Breast epithelium (tissue), 4 donors: ENCODE measurements at places on chromosomes 12 and 14.

DNA sequence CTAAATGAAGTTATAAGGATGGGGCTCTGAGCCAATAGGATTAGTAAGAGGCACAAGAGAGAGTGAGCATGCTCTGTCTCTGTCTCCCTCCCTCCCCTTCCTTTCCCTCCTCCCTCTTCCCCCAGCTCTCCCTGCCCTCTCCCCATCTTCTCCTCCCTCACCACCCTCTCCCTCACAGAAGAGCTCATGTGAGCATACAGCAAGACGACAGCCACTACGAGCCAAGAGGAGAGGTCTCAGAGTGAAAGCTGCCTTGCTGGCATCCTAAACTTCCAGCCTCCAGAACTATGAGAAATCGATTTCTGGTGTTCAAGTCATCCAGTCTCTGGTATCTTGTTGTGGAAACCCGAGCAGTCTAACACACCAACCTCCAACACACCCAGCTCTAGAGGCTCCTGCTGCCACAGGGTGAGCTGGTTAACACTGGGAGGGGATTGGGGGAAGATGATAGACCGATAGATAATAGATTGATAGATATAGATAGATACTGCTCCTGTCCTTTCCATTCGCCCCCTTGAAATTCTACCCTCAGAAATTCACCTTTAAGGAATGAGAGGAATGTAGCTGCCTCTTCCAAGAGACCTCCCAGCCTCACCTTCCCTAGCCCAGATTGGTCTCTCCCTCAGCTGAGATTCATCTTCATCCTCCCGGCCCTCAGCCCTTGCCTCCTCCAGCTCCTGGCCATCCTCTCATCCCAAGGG lies 25.8 kb upstream of the ACTN1 start:
- no peaks in the 10 kb centered on the region for H3K27me3 ChIP-seq
- H3K4me1 ChIP-seq, result peaks cover 10% of the 10 kb centered on the region
- no peaks in the 10 kb centered on the region for H3K36me3 ChIP-seq
- DNase-seq, result no peak
- no peak overlapping the region for H3K4me3 ChIP-seq

GRCh38 chr12:108369736-108370396 lies 30.8 kb upstream of the CMKLR1 start:
- H3K36me3 ChIP-seq, result no peaks in the 10 kb centered on the region
- no peak overlapping the region for H3K27ac ChIP-seq
- DNase-seq, result no peak
- H3K27me3 ChIP-seq, result no peaks in the 10 kb centered on the region

- no peaks in the 10 kb centered on the region for H3K36me3 ChIP-seq
- no peaks in the 10 kb centered on the region for H3K27me3 ChIP-seq
- H3K4me3 ChIP-seq, result no peak overlapping the region
Measured at GRCh38 chr12:43852744-43853143, 16.9 kb downstream of the TMEM117 start.

DNA sequence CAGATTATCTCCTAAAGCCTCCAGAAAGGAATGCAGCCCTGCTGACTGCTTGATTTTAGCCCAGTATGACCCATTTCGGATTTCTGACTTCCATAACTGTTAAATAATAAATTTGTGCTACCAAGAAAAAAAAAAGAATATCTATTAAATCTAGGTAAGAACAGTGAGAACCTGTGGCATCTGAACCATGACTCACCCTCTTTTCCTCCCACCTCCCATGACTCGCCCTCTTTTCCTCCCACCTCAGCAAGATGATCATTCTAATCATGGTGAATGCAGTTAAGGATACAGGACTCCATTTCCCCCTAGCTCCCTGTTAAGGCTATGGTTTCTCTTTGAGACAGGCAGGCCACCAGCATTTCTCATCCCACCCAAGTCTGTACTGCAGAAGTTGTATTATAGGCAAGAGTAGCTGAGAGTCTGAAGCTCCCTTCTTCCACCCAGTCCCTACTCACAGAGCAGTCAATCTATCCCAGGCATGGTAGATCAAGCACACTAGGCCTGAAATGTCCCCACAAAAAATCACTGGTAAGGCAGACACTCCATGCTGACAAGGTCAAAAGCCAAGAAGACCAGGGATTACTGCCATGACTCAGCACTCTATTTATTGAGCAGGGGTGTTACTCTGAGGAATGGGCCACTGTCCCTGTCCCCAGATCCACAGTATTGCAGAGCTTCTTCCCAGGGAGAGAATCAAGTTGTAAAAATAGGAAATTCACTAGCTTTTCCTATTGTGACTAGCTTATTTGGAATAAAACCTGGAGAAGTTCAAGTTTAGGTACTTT lies 188.9 kb downstream of the ADAMTS20 start:
- no peak overlapping the region for H3K27ac ChIP-seq
- H3K36me3 ChIP-seq, result no peaks in the 10 kb centered on the region
- H3K4me1 ChIP-seq, result no peaks in the 10 kb centered on the region
- H3K4me3 ChIP-seq, result no peak overlapping the region

- no peaks in the 10 kb centered on the region for H3K27me3 ChIP-seq
- H3K27ac ChIP-seq, result no peak overlapping the region
- DNase-seq, result no peak
- no peaks in the 10 kb centered on the region for H3K4me1 ChIP-seq
Measured at GRCh38 chr12:33486058-33486457, 46.4 kb upstream of the SYT10 start.

GRCh38 chr12:48774516-48774915 lies 14.4 kb downstream of the ADCY6 start:
- no peak overlapping the region for H3K4me3 ChIP-seq
- no peaks in the 10 kb centered on the region for H3K4me1 ChIP-seq

- H3K4me1 ChIP-seq, result no peaks in the 10 kb centered on the region
- peak overlapping the region; percentile 59 for H3K27ac ChIP-seq
- DNase-seq, result no peak
Measured at GRCh38 chr12:12943586-12944260, 8.2 kb downstream of the GPRC5D start.

GRCh38 chr12:115866909-115867525 lies 410.5 kb downstream of the MED13L start:
- no peak for DNase-seq
- H3K4me3 ChIP-seq, result no peak overlapping the region
- no peak overlapping the region for H3K27ac ChIP-seq
- H3K36me3 ChIP-seq, result no peaks in the 10 kb centered on the region
- no peaks in the 10 kb centered on the region for H3K4me1 ChIP-seq

- DNase-seq, result no peak
- no peaks in the 10 kb centered on the region for H3K36me3 ChIP-seq
- H3K27ac ChIP-seq, result no peak overlapping the region
- no peak overlapping the region for H3K4me3 ChIP-seq
- H3K27me3 ChIP-seq, result no peaks in the 10 kb centered on the region
Measured at GRCh38 chr14:54354096-54354495, 42.7 kb upstream of the CDKN3 start.

GRCh38 chr14:58215191-58215914 lies 15.4 kb downstream of the ACTR10 start:
- no peaks in the 10 kb centered on the region for H3K4me1 ChIP-seq
- H3K27me3 ChIP-seq, result no peaks in the 10 kb centered on the region
- no peak overlapping the region for H3K27ac ChIP-seq
- H3K36me3 ChIP-seq, result no peaks in the 10 kb centered on the region

DNA sequence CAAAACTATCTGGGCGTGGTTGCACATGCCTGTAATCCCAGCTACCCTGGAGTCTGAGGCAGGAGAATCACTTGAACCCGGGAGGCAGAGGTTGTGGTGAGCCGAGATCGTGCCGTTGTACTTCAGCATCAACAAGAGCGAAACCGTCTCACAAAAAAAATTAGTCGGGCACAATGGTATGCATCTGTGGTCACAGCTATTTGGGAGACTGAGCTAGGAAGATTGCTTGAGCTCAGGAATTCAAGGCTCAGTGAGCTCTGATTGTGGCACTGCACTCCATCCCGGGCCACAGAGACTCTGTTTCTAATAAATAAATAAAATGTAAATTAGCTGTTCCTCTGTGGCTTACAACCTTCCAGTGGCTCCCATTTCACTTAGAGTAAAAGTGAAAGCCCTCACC lies 28.0 kb downstream of the RCOR1 start:
- H3K27ac ChIP-seq, result no peak overlapping the region
- no peaks in the 10 kb centered on the region for H3K27me3 ChIP-seq
- DNase-seq, result no peak
- H3K36me3 ChIP-seq, result no peaks in the 10 kb centered on the region

DNA sequence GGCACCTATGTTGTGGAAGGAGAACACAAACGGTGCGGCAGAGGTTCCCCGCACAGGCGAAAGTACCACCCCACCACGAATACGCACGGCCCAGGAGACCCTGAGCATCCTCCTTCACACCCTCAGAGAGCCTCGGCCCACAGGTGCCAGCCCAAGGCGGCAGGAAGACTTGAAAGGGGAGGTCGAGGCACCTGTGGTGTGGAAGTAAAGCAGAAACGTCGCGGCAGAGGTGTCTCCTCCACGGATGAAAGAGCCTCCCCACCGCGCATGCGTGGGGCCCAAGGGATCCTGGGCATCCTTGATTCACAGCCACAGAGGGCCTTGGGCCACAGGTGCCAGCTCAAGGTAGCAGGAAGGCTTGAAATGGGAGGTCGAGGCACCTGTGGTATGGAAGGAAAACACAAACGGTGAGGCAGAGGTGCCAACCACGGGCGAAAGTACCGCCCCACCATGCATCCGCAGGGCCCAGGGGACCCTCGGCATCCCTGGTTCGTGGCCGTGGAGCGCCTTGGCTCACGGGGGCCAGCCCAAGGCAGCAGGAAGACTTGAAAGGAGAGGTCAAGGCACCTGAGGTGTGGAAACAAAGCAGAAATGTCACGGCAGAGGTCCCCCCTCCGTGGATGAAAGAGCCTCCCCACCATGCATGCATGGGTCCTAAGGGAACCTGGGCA lies 380.1 kb downstream of the ALG10 start:
- H3K27ac ChIP-seq, result no peak overlapping the region
- no peaks in the 10 kb centered on the region for H3K36me3 ChIP-seq
- no peak overlapping the region for H3K4me3 ChIP-seq
- no peaks in the 10 kb centered on the region for H3K4me1 ChIP-seq

DNA sequence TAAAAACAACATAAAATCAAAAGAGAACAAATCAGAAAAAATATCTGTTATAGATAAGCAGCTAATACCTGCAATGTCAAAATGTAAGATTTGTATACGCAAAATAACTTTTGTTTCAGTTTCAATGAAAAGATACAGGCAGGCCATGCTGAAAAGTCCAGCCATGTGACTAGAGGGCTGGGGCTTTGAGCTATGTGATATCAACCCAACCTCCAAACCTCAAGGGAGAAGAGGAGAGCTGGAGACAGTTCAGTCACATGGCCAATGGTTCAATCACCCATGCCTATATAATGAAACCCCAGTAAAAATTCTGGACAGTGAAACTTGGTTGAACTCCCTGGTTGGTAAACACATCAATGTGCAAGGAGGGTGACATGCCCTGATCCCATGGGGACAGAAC lies 5.3 kb downstream of the COX16 start:
- no peaks in the 10 kb centered on the region for H3K27me3 ChIP-seq
- no peaks in the 10 kb centered on the region for H3K4me1 ChIP-seq
- H3K4me3 ChIP-seq, result no peak overlapping the region
- no peak for DNase-seq

- H3K27ac ChIP-seq, result peak overlapping the region; percentile 80
- no peaks in the 10 kb centered on the region for H3K27me3 ChIP-seq
- no peaks in the 10 kb centered on the region for H3K36me3 ChIP-seq
- peaks cover 9% of the 10 kb centered on the region for H3K4me1 ChIP-seq
- DNase-seq, result no peak
Measured at GRCh38 chr14:105019861-105020814, 745 bp downstream of the CDCA4 start.

GRCh38 chr12:128033473-128033872 lies 233.5 kb upstream of the TMEM132C start:
- no peak for DNase-seq
- no peaks in the 10 kb centered on the region for H3K27me3 ChIP-seq
- H3K4me1 ChIP-seq, result no peaks in the 10 kb centered on the region
- H3K4me3 ChIP-seq, result no peak overlapping the region
- H3K36me3 ChIP-seq, result no peaks in the 10 kb centered on the region

- H3K4me3 ChIP-seq, result no peak overlapping the region
- no peaks in the 10 kb centered on the region for H3K4me1 ChIP-seq
- H3K27ac ChIP-seq, result no peak overlapping the region
- no peaks in the 10 kb centered on the region for H3K27me3 ChIP-seq
- DNase-seq, result no peak
- no peaks in the 10 kb centered on the region for H3K36me3 ChIP-seq
Measured at GRCh38 chr12:89343127-89343526, 9.2 kb downstream of the DUSP6 start.

DNA sequence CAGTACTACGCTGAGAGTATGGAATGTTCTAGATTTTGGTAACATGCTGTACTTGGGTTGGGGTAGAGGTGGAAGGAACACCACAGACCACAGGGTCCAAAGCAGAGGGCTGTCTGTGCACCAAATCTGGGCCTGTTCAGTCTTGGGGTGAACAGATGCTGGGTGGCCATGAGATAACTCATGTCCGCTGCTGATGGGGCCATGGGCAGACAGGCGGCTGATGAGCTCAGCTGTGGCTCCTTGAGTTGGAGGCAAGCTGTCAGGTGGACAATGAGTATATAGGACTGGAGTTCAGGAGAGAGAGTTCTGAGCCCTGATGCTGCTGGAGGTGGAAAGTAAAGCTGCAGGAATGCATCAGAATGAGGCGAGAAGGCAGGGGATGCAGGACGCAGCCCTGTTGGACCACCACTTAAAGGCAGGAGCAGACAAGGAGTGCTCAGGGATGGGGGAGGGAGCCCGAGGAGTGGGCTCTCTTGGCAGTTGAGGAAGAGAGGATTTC lies 6.2 kb downstream of the SMIM41 start:
- H3K27me3 ChIP-seq, result no peaks in the 10 kb centered on the region
- no peak overlapping the region for H3K27ac ChIP-seq
- DNase-seq, result no peak
- no peaks in the 10 kb centered on the region for H3K36me3 ChIP-seq
- H3K4me3 ChIP-seq, result no peak overlapping the region

GRCh38 chr12:112122823-112123690 lies 2.3 kb upstream of the TRAFD1 start:
- no peak for DNase-seq
- no peaks in the 10 kb centered on the region for H3K36me3 ChIP-seq
- peaks cover 24% of the 10 kb centered on the region for H3K4me1 ChIP-seq
- H3K27me3 ChIP-seq, result no peaks in the 10 kb centered on the region

GRCh38 chr12:89183985-89184435 lies 168.3 kb downstream of the DUSP6 start:
- H3K27ac ChIP-seq, result no peak overlapping the region
- no peak overlapping the region for H3K4me3 ChIP-seq
- no peaks in the 10 kb centered on the region for H3K36me3 ChIP-seq
- no peak for DNase-seq
- no peaks in the 10 kb centered on the region for H3K27me3 ChIP-seq

DNA sequence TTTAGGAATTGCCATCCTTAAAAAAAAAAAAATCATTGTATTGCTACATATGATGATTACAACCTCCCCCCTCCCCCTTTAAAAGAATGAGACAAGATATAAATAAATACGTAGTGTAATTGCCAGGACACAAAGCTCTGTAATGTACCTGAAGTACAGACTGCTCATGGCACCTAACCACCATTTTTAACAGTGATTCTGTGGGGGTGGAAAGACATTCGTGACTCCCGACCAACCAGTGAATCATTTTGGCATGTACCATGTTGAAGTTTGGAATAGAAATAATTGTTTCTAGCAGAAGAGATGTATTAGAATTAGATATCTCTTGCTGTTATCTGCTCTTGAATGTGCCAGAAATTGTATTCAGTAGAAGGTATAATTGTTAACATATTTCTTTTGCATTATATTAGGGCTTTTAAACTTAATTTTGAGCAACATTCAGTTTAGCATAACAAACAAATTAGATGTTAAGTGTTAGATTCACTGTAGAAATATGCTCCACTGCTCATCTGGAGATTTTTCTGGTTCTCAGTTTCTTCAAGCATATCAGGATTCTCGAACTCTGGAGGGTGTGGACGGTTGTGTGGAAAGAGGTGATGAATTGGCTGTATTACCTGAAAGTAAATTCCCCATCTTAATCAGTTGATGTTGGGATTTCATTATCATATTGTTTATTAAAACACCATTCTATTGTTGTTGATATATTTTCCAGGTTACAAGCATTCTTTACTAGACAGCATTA lies 31.1 kb downstream of the FRS2 start:
- H3K4me3 ChIP-seq, result no peak overlapping the region
- no peaks in the 10 kb centered on the region for H3K36me3 ChIP-seq
- H3K27ac ChIP-seq, result no peak overlapping the region
